ENCODE measurements at places on chromosomes 5 and 9. TPM values are rescaled to one million over a fixed set of nuclear protein-coding genes. Genes with fewer than 3 reads are reported as not detected.

The CLIC3 gene
- polyA plus RNA-seq, result 17.2 TPM

The IL4 gene
- polyA plus RNA-seq, result not detected

The SH3GL2 gene
- 0.07 TPM for polyA plus RNA-seq

The CD274 gene
- 4.1 TPM for polyA plus RNA-seq

The ABLIM3 gene
- 20.5 TPM for polyA plus RNA-seq

The IL13 gene
- polyA plus RNA-seq, result not detected

The TEK gene
- 20.4 TPM for polyA plus RNA-seq

The LOX gene
- polyA plus RNA-seq, result 3.7 TPM

The MEF2C gene
- polyA plus RNA-seq, result 9.1 TPM

The WNT8A gene
- polyA plus RNA-seq, result not detected

The PCDHAC2 gene
- polyA plus RNA-seq, result 1.6 TPM

The NRARP gene
- 6.4 TPM for polyA plus RNA-seq

Measured in lung (tissue), 17 donors.